Esophagus muscularis mucosa (tissue), 4 donors: ENCODE measurements at places on chromosomes 5 and 9. TPM values are rescaled to one million over a fixed set of nuclear protein-coding genes. Genes with fewer than 3 reads are reported as not detected.

ZNF462 gene
- total RNA-seq: 24.5 TPM

DNA sequence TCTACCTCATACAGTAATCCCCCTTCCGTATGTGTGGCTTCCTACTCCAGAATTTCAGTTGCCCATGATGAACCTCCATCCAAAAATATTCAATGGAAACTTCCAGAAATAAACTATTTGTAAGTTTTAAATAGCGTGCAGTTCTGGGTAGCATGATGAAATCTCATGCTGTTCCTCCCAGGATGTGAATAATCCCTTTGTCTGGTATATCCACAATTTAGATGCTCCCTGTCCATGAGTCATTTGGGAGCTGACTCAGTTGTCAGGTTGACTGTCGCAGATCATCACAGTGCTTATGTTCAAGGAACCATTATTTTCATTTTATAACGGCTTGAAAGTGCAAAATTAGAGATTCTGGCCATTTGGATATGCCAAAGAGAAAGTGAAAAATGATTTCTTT is 290.1 kb upstream of the CDH9 start:
- no peak for DNase-seq

DNA sequence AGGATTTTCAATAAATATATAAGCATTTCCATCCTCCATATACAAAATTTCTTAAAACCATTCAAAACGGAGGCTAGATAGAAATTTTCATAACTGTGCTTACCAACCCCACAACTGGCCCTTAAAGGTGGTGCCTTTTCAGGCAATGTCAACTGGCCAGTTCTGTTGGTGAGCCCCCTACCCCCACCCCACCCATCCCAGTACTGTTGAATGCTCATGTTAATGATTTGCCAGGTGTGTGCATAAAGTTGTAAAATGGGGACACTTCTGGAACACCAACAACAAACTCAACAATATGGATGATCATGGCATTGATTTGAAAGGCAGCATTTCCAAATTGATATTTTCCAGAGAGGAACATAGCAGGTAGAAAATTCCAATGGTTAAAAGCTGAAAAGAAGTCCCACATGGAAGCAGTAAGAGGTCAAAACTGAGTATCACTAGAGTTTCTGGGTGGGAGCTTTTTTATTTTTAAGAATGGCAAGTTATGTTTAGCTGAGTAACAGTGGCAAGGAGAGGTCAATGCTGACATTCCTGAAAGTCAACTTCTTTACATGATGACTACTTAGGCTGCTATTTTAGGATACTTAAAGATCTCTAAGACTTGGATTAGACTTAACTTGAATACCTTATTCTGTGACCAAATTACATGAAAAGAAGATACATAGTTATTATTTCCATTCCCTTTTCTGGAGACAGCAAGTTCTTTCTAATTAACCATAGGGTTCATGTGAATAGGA is 2.7 kb downstream of the LEAP2 start:
- DNase-seq: no peak

TAF11L10 gene
- not detected for total RNA-seq

- DNase-seq: no peak
These were observed 136.3 kb upstream of the SNX2 start for GRCh38 chr5:122638581-122638980.

- no peak for DNase-seq
These were observed 659 bp downstream of the OMD start for GRCh38 chr9:92423612-92424011.

PLAC8L1 gene
- total RNA-seq: not detected

GSN gene
- 3,811 TPM for total RNA-seq

GRCh38 chr9:86639899-86640379 is 285.7 kb upstream of the TUT7 start:
- DNase-seq: no peak

- DNase-seq: no peak
These were observed 757 bp downstream of the FXN start for GRCh38 chr9:69036309-69036708.

DNA sequence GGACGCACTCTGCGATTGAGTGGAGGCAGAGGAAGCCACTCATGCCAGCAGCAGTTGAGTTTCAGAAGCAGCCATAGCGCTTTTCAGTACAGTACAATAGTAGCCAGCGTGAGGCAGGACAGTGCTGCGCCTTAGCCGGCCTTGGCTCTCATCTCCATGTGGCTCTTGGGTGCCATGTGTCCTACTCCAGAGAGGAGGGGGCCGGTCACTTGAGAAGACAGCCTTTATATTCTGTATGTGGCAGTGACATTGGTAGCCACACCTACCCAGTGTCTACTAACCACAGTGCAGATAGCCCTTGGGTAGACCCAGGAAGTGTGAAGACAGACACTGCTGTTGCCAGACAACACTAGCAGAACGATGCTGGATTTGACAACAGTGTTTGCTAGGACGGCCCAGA is 42.3 kb downstream of the FAM78A start:
- DNase-seq: no peak

DNA sequence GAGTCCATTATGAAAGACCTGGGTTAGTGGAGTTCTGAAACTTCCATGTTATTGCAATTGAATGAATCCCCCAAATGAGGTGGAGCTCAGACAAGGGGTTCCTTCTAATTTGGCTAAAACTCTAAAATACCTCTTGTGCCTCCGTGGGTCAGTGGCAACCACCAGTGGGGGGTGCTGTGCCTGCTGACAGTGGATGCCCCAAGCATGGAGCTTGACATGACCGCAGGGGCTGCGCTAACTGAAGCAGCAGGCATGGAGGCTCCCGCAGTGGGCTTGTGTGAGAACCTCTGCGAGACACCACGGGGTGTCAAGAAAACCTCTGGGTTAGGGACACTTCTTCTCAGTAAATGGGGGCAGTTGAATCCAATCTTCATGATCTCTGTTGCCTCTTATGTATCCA is 200.5 kb downstream of the DRD1 start:
- DNase-seq: no peak

DNA sequence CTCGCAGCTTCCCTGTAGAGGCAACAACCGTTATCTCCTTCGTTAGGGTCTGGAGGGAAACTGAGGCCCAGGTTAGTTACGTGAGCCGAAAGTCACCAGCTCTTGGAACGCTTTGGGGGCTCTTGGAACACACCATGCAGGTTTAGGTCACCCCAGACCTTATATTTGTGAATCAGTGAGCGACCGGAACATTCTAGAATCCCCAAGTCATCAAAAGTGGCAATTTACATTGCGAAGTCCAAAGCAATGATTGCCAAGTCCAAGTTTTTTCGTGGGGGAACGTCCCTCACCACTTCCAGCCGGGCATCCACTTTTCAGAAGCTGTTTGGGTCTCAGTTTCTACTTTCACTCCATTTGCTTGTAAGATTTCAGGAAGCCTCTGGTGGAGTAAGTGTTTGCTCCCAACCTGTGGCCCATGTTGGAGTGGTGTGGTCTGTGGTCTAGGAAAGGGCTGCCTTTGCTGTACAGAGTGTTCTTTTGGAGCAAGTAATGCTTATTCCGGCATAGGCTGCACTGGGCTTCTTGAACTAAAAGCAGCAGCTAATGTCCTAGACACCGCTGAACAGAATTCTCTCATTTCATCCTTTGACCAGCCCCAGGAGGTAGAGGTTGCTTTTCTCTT is 32.8 kb upstream of the SPRY4 start:
- no peak for DNase-seq

DNA sequence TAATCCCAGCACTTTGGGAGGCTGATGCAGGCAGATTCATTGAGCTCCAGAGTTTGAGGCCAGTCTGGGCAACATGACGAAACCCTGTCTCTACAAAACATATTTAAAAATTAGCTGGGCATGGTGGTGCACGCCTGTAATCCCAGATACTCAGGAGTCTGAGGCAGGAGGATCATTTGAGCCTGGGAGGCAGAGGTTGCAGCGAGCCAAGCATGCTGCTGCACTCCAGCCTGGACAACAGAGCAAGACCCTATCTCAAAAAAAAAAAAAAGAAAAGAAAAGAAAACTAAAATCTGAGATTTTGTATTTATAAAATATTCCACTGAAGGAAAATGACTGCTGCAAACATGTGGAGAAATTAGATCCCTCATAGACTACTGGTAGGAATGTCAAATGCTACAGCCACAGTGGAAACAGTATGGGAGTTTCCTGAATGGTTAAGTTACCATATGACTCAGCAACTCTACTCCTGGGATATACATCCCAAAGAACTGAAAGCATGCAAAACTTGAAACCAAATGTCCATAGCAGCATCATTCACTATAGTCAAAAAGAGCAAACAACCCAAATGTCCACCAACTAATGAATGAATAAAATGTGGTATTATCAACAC is 106.1 kb downstream of the UBAP2 start:
- no peak for DNase-seq

EIF4EBP3 gene
- total RNA-seq: 25.3 TPM

- DNase-seq: no peak
These were observed 33.2 kb downstream of the PTGR1 start for GRCh38 chr9:111566234-111566633.

GRCh38 chr9:21265421-21266189 is 25.8 kb upstream of the IFNA14 start:
- DNase-seq: no peak

DNA sequence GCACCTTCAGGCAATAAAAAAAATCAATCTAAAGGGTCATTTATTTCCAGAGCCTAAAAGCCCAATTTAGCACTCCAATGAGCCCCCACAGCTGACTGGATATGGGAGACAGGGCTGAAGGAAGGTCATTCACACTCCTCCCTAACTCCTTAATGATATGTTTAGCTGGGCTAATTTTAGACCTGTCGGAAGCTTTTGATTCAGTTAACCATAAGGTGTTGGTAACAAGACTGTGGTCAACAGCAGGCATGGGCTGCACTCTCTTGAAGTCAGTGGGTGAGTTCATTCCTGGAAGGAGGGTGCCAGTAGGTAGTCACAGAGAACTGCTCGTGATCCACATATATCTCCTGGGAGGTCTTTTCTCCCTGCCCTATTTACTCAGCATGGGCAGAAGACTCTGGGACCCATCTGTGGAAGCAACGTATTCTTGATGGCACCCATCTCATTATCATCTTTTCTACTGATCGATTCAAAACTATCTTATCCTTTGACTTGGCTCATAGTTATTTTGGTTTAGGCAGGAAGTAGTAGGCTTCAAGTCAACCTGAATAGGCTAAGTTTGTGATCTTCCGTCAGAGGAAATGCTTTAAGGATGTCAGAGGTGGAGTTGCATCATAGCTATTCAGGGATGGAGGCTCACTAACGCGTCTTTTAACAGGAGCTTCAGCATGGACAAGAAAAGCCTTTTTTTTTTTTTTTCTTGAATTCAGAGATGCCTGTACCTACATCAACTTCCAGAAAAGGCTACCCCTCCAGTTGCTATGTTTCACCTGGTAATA is 367.7 kb upstream of the SLC30A5 start:
- peak; percentile 45 for DNase-seq

CDH9 gene
- total RNA-seq: not detected

SPATA31A3 gene
- total RNA-seq: not detected

GRCh38 chr9:89626741-89627265 is 22.0 kb downstream of the GADD45G start:
- no peak for DNase-seq

GRCh38 chr9:134662143-134662876 is 20.7 kb downstream of the COL5A1 start:
- no peak for DNase-seq

DNA sequence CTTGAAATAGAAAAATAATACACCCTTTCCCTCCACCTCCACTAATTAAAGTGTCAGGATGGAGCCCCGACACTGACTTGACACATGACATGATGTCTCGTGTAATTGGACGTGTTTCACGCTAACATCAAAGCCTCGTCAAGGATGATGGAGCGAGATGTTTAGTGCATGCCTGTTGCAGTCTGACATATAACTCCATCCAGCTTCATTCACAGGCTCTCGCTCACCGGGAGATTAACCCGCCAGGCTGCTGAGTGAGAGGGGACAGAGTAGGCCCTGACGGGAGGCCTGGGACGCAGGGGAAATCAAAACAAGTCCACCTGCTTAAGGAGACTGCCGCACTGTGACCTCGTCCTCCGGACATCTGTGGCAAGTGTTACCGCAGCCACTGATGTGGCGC is 263.5 kb downstream of the SLIT3 start:
- no peak for DNase-seq

GRCh38 chr5:119243888-119244287 is 111.9 kb upstream of the TNFAIP8 start:
- DNase-seq: no peak

DNA sequence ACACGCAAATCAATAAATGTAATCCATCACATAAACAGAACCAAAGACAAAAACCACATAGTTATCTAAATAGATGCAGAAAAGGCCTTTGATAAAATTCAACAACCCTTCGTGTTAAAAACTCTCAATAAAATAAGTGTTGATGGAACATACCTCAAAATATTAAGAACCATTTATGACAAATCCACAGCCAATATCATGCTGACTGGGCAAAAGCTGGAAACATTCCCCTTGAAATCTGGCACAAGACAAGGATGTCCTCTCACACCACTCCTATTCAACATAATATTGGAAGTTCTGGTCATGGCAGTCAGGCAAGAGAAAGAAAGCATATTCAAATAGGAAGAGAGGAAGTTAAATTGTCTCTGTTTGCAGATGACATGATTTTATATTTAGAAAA is 1946.3 kb upstream of the CDH9 start:
- no peak for DNase-seq

GRCh38 chr5:157925786-157926671 is 67.1 kb upstream of the CLINT1 start:
- no peak for DNase-seq

HAVCR2 gene
- total RNA-seq: 12.8 TPM

DNA sequence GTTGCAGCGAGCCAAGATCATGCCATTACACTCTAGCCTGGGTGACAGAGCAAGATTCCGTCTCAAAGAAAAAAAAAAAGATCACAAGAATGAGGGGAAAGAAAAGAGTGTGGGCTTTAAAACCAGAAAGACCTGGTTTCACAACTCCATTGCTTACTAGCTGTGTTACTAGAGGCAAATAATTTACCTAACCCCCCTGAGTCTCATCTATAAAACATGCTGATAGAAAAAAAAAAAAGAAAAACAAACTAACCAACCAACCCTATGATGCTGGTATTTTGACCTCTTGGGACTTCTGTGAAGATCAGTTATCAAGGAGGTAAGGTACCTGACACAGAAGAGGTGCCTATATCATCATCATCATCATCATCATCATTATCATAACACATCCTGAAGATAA is 60.2 kb upstream of the UBTD2 start:
- no peak for DNase-seq

SNCAIP gene
- total RNA-seq: 3.0 TPM

FNBP1 gene
- total RNA-seq: 262 TPM

SLC4A9 gene
- not detected for total RNA-seq

DNA sequence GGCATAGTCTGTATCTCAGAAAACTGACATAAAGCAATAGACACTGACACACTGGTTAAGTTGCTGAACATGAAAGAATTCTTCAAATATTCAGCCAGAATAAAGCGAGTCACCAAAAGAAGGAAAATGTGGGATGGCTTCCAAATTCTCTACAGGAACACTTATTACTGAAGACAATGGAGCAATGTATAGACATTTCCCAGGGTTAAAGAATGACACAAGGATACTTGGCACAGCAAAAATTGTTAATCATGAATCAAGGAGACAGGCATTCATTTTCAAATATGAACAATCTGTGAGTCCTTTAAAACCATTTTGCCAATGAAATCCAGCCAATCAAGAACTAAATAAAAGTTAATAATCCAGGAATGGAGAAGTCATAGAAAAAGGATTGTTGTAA is 92.5 kb downstream of the MTX3 start:
- DNase-seq: no peak

GRCh38 chr5:29367176-29367833 is 1826.2 kb upstream of the CDH6 start:
- no peak for DNase-seq

PCDHA3 gene
- 1.2 TPM for total RNA-seq

- DNase-seq: peak; percentile 17
These were observed 1.9 kb upstream of the ANKRD18A start for GRCh38 chr9:38622288-38622674.

ITGA2 gene
- 5.0 TPM for total RNA-seq
